ENCODE measurements at places on chromosomes 4 and X. TPM values are rescaled to one million over a fixed set of nuclear protein-coding genes. Genes with fewer than 3 reads are reported as not detected.

DNA sequence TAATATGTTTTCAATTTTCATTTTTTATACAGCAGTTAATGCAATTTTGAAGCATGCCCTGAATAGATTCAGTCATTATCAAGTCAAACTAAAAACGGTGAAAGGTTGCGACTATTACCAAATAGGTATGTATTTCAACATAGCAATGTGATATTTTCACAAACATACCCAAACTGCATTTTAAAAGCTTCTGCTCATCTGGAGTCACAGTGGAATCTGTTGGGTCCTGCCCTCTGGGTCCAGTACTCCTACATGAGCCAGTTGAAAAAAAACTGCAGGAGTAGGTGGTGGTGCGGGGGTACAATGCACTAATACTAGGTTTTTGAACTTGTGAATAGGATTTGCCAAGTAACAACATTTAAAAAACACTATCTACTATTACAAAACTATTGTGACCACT is 938 bp downstream of the GPR34 start:
- H3K27ac ChIP-seq: no peak overlapping the region
- H3K36me3 ChIP-seq: no peaks in the 10 kb centered on the region
- no peaks in the 10 kb centered on the region for H3K27me3 ChIP-seq
- no peak overlapping the region for H3K4me3 ChIP-seq
- no peaks in the 10 kb centered on the region for H3K4me1 ChIP-seq
- DNase-seq: no peak

- H3K36me3 ChIP-seq: peaks cover 28% of the 10 kb centered on the region
- H3K4me1 ChIP-seq: no peaks in the 10 kb centered on the region
- H3K27ac ChIP-seq: no peak overlapping the region
- no peak overlapping the region for H3K4me3 ChIP-seq
- H3K27me3 ChIP-seq: no peaks in the 10 kb centered on the region
These were observed 7.2 kb downstream of the OCIAD2 start for GRCh38 chr4:48899432-48899749.

- DNase-seq: no peak
- no peaks in the 10 kb centered on the region for H3K36me3 ChIP-seq
- no peaks in the 10 kb centered on the region for H3K4me1 ChIP-seq
- no peak overlapping the region for H3K4me3 ChIP-seq
- no peaks in the 10 kb centered on the region for H3K27me3 ChIP-seq
These were observed 257.2 kb downstream of the PDHA2 start for GRCh38 chr4:96097040-96097607.

DNA sequence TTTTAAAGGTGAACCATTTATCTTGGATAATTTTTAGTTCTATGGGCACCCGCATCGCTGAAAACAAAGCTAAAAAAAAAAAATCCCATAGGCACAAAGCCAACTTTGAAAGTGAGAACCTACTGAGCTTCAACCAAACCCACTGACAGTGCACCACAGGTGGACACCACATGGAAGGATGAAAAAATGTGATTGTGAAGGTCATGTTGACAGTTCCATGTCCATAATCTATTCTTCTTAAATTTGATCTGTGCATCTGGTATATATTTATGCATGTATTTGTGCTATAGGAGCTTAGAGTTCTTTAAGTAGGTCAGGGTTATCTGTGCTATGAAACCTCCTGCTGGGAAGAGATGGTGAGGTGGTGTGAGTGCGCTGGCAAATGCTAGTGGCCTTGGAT is 374.3 kb downstream of the SPRY1 start:
- no peak overlapping the region for H3K4me3 ChIP-seq
- DNase-seq: no peak
- no peaks in the 10 kb centered on the region for H3K27me3 ChIP-seq
- H3K4me1 ChIP-seq: no peaks in the 10 kb centered on the region

- no peaks in the 10 kb centered on the region for H3K27me3 ChIP-seq
- H3K36me3 ChIP-seq: no peaks in the 10 kb centered on the region
- H3K27ac ChIP-seq: no peak overlapping the region
- DNase-seq: no peak
These were observed 20.8 kb upstream of the TMEM185A start for GRCh38 chrX:149652232-149652981.

- no peak overlapping the region for H3K4me3 ChIP-seq
- no peaks in the 10 kb centered on the region for H3K4me1 ChIP-seq
- DNase-seq: no peak
- H3K36me3 ChIP-seq: peaks cover 99% of the 10 kb centered on the region
- no peak overlapping the region for H3K27ac ChIP-seq
These were observed 98.3 kb downstream of the NFKB1 start for GRCh38 chr4:102599455-102599854.

- no peak for DNase-seq
- no peaks in the 10 kb centered on the region for H3K27me3 ChIP-seq
- H3K36me3 ChIP-seq: no peaks in the 10 kb centered on the region
These were observed 896.1 kb upstream of the LCORL start for GRCh38 chr4:18917689-18918088.

- H3K27ac ChIP-seq: no peak overlapping the region
- no peaks in the 10 kb centered on the region for H3K27me3 ChIP-seq
- H3K4me3 ChIP-seq: no peak overlapping the region
- no peaks in the 10 kb centered on the region for H3K4me1 ChIP-seq
These were observed 421.2 kb upstream of the NWD2 start for GRCh38 chr4:36823199-36823967.

DNA sequence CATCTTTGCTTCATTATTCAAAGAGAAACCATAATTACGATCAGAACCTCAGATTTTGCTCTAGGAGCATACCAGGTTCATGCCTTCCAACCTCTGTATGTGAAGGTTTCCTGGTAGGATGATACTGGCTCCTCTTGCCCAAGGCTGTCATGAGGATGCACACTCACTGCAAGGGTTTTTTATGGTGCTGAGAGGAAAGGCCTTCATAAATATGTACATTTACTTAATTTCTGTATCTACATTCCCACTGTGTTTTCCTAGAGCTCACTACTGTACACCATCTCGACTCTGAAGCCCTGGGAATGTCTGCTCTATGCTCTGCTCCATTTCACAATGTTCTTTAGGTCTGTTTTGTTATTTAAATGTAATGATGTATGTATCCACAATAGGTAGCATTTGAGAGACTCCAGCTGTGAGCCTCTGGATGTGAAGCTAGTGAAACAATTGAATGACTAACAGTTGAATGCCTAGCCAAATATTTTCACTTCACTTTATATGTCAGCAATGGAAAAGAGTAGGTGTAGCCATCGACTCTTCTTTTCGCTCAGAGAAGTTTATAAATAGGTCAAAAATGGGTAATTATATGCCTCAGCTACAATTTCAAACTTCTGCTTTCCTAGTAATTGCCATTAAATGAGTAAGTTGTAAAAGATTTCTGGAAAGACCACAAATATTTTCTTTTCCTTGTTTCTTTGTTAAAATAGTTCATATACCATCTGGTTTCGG is 228.0 kb downstream of the PALLD start:
- H3K4me3 ChIP-seq: no peak overlapping the region
- no peak overlapping the region for H3K27ac ChIP-seq
- H3K36me3 ChIP-seq: no peaks in the 10 kb centered on the region
- no peak for DNase-seq
- peaks cover 19% of the 10 kb centered on the region for H3K4me1 ChIP-seq
- no peaks in the 10 kb centered on the region for H3K27me3 ChIP-seq

- H3K27me3 ChIP-seq: no peaks in the 10 kb centered on the region
- no peaks in the 10 kb centered on the region for H3K4me1 ChIP-seq
- H3K36me3 ChIP-seq: no peaks in the 10 kb centered on the region
- no peak for DNase-seq
These were observed 535.5 kb downstream of the PDHA2 start for GRCh38 chr4:96375367-96375766.

DNA sequence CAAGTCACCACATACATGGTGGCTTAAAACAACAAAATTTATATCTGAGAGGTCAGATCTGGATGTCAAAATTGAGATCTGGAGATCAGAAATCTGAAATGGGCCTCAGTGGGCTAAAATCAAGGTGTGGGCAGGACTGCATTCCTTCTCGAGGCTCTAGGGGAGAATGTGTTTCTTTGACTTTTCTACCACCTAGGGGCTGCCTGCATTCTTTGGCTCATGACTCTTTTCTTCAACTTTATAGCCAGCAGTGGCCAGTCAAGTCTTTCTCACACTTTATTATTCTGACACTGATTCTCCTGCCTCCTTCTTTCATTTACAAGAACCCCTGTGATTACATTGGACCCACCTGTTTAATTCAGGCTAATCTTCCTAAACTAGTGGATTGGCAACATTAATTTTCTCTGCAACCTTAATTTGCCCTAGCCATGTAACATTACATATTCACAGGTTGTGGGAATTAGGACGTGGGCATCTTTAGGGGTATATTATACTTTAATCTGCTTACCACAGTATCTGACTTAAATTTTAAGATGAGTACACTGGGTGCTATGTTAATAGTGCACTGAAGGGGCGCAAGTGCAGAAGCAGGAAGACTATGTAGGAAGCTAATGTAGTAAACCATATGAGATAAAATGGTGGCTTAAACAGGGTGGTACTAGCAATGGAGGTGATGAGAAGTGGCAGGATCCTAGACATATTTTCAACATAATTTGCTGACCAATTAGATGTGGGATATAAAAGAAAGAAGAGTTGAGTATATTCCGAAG is 188.0 kb downstream of the SLC4A4 start:
- DNase-seq: no peak
- H3K36me3 ChIP-seq: no peaks in the 10 kb centered on the region
- H3K4me3 ChIP-seq: no peak overlapping the region
- H3K4me1 ChIP-seq: no peaks in the 10 kb centered on the region
- H3K27me3 ChIP-seq: no peaks in the 10 kb centered on the region

DNA sequence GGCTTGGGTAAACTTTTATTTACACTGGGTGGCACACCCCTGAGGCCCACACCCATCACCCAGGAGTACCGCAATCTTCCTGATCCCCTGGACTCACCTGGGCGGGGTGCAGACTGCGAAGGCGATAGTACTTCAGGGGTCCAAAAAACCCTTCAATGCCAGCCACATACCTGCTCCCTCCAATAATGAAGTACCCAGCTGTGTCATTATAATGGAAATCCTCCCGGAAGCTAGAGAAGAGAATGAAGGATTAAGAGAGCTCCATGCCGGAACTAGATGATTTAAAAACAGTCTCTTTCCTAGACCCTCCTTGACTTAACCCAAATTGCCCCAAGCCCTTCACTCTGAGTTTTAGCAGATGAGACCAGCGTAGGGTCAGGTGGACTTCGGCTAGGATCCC is 40.9 kb downstream of the SEL1L3 start:
- no peak for DNase-seq
- no peaks in the 10 kb centered on the region for H3K4me1 ChIP-seq
- H3K4me3 ChIP-seq: no peak overlapping the region
- no peaks in the 10 kb centered on the region for H3K27me3 ChIP-seq
- no peak overlapping the region for H3K27ac ChIP-seq
- H3K36me3 ChIP-seq: peaks cover 5% of the 10 kb centered on the region

DNA sequence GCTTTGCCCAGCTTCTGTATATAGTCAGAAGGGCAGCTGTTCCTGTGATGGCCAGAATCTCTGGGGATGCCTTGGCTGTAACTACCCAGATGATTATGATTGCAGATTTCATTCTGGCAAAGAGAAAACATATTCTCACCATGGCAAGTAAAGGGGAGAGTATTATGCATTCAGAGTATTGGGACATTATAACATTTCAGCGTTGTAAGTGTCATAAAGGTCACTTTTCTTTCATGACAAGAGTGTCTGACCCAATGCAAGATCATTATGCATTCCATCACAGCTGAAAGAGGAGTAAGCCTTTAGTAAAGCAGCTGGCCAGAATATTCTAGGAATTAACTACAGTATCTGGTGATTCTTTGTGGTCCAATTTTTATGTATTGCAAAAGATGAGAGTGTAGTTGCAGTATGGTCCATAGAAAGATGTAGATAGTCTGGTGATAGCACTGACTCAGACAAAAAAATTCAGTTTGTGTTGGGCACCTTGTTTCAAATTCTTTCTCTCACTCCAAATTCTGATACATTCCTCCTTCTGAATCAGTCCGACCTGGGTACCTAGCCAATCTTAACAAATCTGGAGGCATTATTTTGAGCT is 2366.3 kb downstream of the PCDH7 start:
- no peaks in the 10 kb centered on the region for H3K27me3 ChIP-seq
- H3K27ac ChIP-seq: no peak overlapping the region
- H3K4me3 ChIP-seq: no peak overlapping the region
- peaks cover 8% of the 10 kb centered on the region for H3K4me1 ChIP-seq

DNA sequence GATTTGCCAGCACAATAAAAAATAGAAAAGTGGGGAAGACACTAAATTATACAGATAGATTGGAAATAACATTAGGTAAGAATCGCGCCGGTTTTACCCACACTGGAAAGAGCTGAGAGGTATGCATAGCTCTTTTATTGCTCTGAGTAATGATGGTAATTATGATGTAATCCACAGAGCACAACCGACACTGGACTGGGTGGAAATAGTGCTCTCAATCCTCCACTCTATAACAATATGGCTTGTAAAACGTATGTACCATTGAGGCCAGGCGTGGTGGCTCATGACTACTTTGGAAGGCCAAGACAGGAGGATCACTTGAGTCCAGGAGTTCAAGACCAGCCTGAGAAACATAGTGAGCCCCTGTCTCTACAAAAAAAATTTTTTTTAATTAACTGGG is 104.3 kb upstream of the RAPGEF2 start:
- H3K4me3 ChIP-seq: no peak overlapping the region
- peaks cover 9% of the 10 kb centered on the region for H3K4me1 ChIP-seq
- no peaks in the 10 kb centered on the region for H3K36me3 ChIP-seq
- no peak overlapping the region for H3K27ac ChIP-seq
- no peak for DNase-seq
- H3K27me3 ChIP-seq: no peaks in the 10 kb centered on the region

- H3K4me3 ChIP-seq: no peak overlapping the region
- no peaks in the 10 kb centered on the region for H3K36me3 ChIP-seq
- no peak for DNase-seq
- H3K27me3 ChIP-seq: no peaks in the 10 kb centered on the region
- H3K4me1 ChIP-seq: no peaks in the 10 kb centered on the region
- no peak overlapping the region for H3K27ac ChIP-seq
These were observed 16.0 kb downstream of the SULT1E1 start for GRCh38 chr4:69843932-69844331.

DNA sequence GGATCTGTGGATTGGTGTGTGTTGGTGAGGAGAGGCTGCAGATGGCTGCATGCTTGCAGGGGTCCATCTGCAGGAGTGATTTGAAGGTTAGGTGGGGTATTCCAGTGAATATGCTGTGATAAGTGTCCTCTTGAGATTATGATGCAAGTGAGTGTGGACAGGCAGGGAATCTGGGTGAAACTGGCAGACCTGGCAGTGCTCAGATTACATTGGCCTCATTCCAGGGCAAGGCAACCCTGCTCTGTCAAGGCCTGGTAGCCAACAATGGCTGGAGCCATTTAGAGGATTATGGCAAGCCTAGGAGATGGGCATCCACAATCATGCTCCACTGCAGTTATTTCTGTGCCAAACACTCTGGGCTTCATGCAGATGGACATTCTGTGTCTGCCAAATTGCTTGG is 113.9 kb downstream of the RTL3 start:
- H3K27me3 ChIP-seq: no peaks in the 10 kb centered on the region
- H3K4me3 ChIP-seq: no peak overlapping the region
- H3K27ac ChIP-seq: no peak overlapping the region
- no peaks in the 10 kb centered on the region for H3K36me3 ChIP-seq
- H3K4me1 ChIP-seq: no peaks in the 10 kb centered on the region

Gene SNCA
- total RNA-seq: 12.9 TPM

Gene EDA2R
- 2.8 TPM for total RNA-seq

Gene SLC2A9
- 5.6 TPM for total RNA-seq

Gene FGFBP1
- 0.92 TPM for total RNA-seq

Gene CT45A5
- not detected for total RNA-seq

Gene ARSJ
- 26.0 TPM for total RNA-seq

Gene TSPAN7
- 52.2 TPM for total RNA-seq

Gene TCP11X2
- not detected for total RNA-seq

Gene TRIM60
- not detected for total RNA-seq
